ENCODE measurements at places on chromosomes 2 and 18.

DNA sequence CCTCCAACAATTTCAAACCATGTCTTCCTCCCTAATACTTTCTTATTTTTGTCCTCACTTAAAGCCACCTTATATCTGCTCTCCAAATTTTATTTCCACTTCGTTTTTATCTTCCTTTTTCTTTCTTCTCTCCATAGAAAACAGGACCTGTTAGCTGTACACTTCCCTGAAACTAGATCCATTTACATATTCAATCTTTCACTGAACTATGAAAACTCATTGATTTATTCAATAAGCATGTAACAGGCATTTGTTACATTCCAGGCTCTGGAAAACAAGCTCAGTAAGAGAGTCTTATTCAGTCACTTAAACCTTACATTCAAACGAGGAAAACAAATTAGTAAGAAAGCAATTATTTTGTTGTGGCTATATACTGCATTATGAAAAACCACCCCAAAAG lies 1225.3 kb downstream of the SUCLG1 start:
- DNase-seq = no peak

DNA sequence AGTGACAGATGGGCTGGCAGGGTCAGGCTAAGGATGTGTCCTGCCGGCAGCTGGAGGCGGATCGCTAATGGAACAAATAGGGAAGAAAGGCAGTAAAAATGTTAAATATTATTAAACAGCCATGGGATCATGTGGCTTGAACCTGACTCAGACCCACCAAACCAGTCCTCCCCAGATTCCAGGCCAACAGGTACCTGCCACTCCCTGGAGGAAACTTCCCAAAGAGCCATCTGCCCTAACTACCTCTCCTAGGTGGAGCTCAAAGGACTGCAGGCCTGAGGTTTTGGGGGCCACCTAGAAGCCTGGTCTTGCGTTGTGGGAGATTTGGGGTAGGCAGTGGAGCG lies 34.3 kb downstream of the CIB4 start:
- no peak for DNase-seq

DNA sequence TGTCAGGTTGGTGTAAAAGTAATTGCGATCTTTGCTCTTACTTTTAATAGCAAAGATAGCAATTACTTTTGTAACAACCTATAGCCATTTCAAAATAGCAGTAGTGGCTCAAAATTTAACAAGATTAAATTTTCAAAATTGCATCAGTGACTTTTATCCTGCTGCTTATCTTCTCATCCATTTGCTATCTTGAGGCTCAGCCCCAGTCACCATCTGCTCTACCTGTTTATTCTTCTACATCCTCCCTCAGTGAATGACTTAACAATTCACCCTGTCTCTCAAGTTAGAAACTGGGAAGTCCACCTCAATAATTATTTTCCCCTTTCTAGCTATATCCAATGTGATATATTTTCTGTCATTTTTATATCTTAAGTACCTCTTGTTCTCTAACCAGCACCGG lies 148.6 kb upstream of the ZNF804A start:
- DNase-seq = no peak

DNA sequence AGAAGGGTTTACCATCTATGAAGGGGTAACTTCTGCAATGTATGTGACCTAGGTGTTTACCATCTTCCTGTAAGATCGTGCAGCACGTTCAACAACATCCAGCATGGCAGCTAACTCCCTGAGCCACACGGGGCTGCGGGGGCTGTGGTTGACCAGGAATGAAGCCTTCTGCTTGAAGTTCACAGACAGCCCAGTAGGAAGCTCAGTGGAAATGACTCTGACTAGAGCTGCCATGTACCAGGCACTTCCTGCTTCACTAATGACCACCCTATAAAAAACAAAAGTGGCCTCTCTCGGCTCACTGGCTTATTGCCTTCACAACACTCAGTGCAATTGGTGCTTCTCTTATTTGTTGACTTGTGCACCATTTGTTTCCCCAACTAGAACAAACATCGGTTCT lies 99.7 kb upstream of the SMAD7 start:
- no peak for DNase-seq

DNA sequence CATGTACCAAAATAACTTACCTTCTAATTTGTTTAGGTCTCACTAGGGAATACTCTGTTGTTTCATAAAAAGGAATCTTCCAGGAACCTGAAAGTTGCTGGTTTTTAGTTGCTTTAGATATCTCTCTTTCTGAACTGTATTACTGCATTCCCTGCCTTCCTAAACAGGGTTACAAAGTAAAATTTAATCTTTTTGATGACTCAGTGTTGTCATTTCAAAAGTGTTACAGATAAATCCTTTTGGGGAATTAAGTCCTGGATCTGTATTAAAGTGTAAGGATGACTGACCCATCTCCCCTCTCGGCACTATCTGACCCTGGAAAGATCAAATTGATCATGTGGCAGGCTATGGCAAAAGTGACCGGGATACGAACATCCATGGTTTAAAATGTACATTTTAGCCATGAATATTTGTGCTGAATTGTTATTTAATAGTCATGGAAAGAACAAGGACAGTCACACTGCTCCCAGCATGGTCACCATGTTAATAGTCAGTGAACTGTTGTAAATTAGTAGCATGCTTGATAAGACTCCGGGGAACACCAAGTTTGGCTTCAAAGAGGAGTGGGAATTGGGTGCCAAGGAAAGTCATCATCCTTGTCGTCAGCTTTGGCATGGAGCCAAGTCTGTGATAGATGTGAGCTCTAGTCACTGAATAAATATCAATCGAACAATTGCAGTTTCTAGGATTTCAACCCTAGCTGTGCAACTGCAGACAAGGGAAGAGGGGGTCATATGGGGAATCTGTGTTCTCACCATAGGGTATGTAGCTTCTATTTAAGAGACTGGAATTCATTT lies 4.2 kb downstream of the PLEKHA3 start:
- DNase-seq = no peak

DNA sequence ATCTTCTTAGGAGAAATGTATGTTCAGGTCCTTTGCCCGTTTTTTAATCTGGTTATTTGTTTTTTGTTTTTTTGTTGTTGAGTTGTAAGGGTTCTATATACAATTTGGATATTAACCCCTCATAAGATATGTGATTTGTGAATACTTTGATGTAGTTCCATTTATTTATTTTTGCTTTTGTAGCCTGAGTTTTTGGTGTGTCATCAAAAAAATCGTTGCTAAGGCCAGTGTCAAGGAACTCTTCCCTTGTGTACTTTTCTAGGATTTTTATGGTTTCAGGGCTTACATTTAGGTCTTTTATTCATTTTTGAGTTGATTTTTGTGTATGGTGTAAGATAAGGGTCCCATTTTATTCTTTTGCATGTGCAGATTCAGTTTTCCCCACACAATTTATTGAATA lies 372.6 kb downstream of the PLCL1 start:
- no peak for DNase-seq

GRCh38 chr18:13235981-13236380 lies 17.4 kb downstream of the LDLRAD4 start:
- DNase-seq = no peak

- DNase-seq = no peak
These were observed 237.6 kb upstream of the APCDD1 start for GRCh38 chr18:10216791-10217190.

DNA sequence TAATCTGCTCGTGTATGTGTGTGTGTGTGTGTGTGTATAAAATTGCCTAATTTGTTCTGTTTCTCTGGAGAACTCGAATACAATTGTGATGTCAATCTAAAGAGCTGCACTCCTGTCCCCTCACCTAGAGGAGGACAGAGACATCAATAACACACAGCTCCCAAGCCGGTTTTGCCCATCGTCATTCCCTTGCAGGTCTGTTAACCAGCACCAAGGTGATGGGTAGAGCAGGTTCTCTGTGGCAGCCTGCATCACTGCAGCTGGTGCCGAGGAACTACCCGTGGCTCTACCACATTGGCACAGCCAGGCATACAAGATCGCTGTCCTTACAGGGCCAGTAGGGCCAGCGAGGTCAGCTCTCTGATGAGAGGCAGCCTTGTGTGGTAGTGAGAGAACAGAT lies 41.0 kb downstream of the LBH start:
- DNase-seq = no peak

DNA sequence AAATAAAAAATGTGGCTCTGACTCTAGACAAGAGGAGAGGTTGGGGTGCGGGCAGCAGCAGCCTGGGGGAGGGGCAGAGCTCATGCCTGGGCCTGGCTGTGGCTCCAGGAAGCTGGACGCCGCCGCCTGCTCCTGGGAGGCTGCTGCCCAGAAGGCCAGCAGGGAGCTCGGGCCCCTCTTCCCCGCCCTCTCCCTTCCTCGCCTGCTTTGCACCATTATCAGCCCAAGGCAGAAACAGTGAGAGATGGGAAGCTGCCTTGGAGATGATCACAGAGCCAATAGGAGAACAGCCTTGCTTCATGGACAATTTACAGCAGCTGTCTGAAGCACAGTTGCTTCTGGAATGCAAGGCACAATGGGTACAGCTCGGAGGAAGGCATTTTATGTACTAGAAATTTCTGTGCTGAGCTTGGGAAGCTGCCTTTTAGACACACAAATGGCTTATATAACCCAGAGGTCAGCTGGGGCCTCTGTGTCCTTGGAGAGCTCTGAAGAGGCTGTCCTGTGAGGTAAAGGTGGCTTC lies 55.3 kb upstream of the AFF3 start:
- DNase-seq = no peak
